ENCODE measurements at places on chromosomes 16 and 17.

DNA sequence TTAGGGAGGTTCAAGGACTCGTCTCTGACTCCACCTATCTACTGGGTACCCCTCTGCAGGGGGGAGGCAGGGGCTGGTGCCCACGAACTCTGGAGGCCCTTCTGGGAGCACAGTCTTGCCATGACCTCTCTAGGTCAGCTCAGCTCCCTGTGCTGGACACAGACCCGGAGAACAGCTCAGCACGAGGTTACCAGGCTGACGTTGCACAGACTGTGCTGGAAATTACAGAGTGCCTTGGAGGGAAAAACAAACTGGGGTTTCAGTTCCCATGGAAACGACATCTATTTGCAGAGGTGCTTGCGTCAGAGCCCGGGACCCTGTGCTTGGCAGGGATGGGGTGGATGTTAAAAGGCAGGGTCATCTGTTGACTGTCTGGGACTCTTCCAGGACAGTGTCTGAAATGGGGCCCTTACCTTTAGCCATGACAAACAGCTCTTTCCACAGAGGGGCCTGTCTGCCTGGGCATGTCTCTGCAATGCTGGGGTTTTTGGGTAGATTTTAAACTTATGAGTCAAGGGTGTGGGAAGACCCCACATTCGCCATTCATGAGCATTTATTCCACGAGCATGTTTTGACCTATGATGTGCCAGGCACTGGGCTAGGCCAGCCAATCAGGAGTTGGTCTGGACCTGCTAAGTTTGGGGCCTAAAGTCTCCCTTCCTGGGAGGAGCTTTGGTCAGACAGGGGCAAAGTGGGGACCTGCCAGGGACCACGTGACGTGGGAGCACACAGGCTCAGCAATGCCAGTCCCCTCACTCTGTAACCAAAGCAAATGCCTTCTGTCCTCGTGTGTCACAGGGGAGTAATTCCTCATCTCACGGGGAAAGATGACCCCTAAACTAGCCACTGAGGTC is 22.5 kb downstream of the CCR7 start:
- DNase-seq = peak; percentile 100

GRCh38 chr17:11948789-11949188 is 48.5 kb downstream of the ZNF18 start:
- DNase-seq = peak; percentile 27

GRCh38 chr17:77066165-77066564 is 74.6 kb upstream of the SEC14L1 start:
- no peak for DNase-seq

- peak; percentile 87 for DNase-seq
Measured at GRCh38 chr16:88810912-88811768, 588 bp downstream of the APRT start.

GRCh38 chr17:62866471-62866870 is 58.4 kb upstream of the MARCHF10 start:
- DNase-seq = no peak

- no peak for DNase-seq
Measured at GRCh38 chr16:22624800-22625533, 114.3 kb downstream of the NPIPB5 start.

All from choroid plexus epithelial cell (primary cell).